ENCODE measurements at places on chromosomes 4 and X. TPM values are rescaled to one million over a fixed set of nuclear protein-coding genes. Genes with fewer than 3 reads are reported as not detected.
A peak's percentile ranks its signal among the peaks of the same experiment; 100 is the strongest.

DNA sequence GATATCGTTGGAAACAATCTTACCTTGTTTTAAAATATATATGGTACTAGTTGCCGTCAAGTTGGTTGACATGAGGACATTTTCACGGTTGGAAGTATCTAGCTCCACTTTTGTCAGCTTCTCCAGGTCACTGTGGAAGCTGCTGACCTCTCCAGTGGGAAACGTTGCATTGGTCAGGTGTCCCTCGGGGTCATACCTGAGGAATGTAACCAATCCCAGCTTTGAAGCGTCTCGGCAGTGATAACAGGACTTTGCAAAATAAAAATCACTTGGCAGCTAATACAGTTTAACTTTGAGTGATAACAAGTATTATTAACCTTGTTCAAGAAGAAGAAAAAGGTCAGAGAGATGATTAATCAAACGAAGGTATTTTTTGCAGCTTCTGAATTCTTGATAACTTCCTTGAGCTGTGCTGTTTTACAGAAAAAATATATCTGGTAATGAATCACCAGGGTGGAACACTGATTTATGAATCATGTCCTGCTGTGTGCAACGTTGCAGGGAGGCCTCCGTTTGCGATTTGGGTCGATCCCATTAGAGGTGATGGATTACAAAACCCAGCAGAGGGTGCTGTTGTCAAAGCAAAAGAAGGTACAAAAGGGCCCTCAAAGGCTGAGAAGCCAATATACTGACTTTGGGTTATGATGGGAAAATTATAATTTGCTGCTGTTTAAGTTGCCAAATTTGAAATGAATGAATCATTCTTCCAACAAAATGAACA is 60.1 kb downstream of the SH2D1A start:
- no peaks in the 10 kb centered on the region for H3K4me1 ChIP-seq
- no peak overlapping the region for H3K4me3 ChIP-seq
- no peaks in the 10 kb centered on the region for H3K27me3 ChIP-seq
- no peaks in the 10 kb centered on the region for H3K36me3 ChIP-seq

ASB5 gene
- total RNA-seq = not detected

OR13H1 gene
- not detected for total RNA-seq

DNA sequence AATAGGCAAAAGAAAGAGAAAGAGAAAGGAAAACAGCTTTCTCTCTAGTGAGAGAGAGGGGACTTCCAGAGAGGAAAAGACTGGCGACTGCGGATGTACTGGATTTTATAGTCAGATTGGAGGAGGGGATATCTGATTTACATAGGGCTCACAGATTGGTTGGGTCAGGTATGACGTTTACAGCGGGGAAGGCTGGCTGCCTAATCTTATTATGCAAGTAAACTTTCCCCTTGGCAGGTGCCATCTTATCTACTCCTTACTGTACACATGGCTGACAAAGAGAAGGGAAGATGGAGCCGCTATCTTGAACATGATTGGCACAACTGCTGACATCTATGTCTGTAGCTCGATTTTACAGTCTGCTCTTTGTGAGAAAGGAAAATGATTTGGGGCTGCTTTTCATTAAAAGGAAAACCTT is 25.4 kb downstream of the RBPJ start:
- H3K27ac ChIP-seq = no peak overlapping the region
- peaks cover 12% of the 10 kb centered on the region for H3K4me1 ChIP-seq
- no peaks in the 10 kb centered on the region for H3K36me3 ChIP-seq
- no peak overlapping the region for H3K4me3 ChIP-seq

GRCh38 chrX:107940095-107940494 is 42.1 kb downstream of the TEX13B start:
- no peak overlapping the region for H3K27ac ChIP-seq
- no peaks in the 10 kb centered on the region for H3K36me3 ChIP-seq
- no peaks in the 10 kb centered on the region for H3K27me3 ChIP-seq

NR3C2 gene
- 74.8 TPM for total RNA-seq

- H3K36me3 ChIP-seq = no peaks in the 10 kb centered on the region
- no peaks in the 10 kb centered on the region for H3K4me1 ChIP-seq
- peak; percentile 14 for DNase-seq
- no peak overlapping the region for H3K4me3 ChIP-seq
- H3K27me3 ChIP-seq = no peaks in the 10 kb centered on the region
- H3K27ac ChIP-seq = no peak overlapping the region
These were observed 145.4 kb upstream of the HUWE1 start for GRCh38 chrX:53831662-53832635.

IL21 gene
- total RNA-seq = not detected

- no peaks in the 10 kb centered on the region for H3K27me3 ChIP-seq
- no peak overlapping the region for H3K27ac ChIP-seq
- H3K36me3 ChIP-seq = no peaks in the 10 kb centered on the region
- H3K4me1 ChIP-seq = no peaks in the 10 kb centered on the region
These were observed 132.8 kb upstream of the MAP9 start for GRCh38 chr4:155509555-155509954.

- no peaks in the 10 kb centered on the region for H3K27me3 ChIP-seq
- H3K36me3 ChIP-seq = no peaks in the 10 kb centered on the region
- DNase-seq = no peak
- H3K4me3 ChIP-seq = no peak overlapping the region
- no peak overlapping the region for H3K27ac ChIP-seq
These were observed 54.6 kb upstream of the CLDN34 start for GRCh38 chrX:9912351-9913145.

TRMT2B gene
- total RNA-seq = 28.7 TPM

DNA sequence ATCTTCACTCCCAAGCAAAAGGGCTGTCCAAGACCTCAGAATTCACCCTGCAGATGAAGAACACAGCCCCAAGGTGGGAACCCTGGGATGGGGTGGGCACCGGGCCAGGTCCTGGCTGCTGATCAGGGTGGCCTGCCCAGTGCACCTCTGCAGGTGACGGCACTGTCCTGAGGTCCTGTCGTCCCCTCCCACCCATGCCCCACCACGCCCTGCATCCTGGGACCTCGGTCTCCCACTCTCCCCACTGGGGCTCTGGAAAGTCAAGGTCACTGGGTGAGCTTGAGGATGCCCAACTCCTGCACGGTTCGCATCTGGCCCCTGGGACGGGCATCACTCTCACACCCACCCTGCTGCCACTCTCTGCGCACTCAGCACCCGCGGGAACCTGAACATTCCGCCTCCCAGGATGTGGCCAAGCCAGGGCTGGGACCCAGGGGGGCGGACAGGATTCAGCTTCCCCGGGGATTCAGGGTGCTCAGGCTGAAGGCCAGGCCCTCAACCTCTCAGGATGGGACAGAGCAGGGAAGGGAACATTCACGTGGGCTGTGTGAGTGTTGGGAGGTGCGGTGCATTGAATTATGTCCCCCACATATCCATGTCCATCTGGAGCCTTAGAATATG is 115.9 kb downstream of the CPZ start:
- H3K4me3 ChIP-seq = no peak overlapping the region
- no peak overlapping the region for H3K27ac ChIP-seq
- H3K4me1 ChIP-seq = no peaks in the 10 kb centered on the region
- H3K36me3 ChIP-seq = no peaks in the 10 kb centered on the region
- no peak for DNase-seq

DNA sequence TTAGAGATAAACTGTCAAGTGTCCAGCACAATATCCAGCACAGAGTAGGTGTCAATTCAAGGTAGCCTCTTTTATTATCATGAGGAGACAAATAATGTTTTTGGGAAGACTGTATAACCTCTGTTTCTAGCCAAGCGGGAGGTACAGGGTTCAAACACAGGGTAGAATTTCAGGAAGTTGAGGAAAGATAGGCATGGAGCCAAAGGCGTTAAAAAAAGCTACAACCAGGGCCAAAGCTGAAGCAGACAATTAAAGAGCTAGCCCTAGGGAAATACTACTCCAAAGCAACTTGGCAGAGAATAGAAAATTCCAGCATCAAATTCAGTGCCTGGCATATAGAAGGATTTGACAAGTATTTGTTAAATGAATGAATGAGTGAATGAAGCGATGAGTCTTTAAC is 40.0 kb upstream of the CASK start:
- no peaks in the 10 kb centered on the region for H3K4me1 ChIP-seq
- H3K36me3 ChIP-seq = no peaks in the 10 kb centered on the region
- DNase-seq = no peak
- no peak overlapping the region for H3K4me3 ChIP-seq
- no peak overlapping the region for H3K27ac ChIP-seq

DNA sequence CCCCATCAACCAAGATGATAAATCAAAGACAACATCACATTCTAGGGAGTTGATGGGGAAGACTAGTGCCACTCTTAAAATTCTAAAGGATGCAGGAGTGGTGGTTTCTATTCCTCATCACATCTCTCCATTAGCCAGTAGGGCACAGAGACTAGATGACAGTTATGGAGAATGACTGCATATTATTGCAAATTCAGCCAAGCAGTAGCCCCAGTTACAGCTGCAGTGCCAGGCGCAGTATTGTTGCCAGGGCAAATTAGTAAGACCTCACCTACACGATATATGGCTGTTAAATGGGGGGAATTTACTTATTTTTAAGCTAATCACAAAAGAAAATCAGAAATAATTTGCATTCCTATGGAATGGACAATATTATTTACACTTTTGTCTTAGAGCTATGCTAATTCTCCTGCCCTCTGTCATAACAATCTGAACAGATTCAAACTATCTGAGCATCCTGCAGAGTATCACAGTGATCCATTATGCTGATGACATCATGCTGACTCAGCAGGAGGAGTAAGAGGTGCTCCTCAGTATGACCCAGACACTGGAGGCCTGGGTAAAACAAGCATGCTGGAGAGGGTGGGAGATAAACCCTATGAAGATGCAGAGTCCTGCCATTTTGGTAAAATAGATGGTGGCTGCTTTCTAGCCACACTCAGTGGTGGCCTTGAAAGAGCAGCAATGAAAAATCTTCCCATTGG is 24.7 kb downstream of the ETNPPL start:
- no peak overlapping the region for H3K4me3 ChIP-seq
- no peak overlapping the region for H3K27ac ChIP-seq
- H3K27me3 ChIP-seq = no peaks in the 10 kb centered on the region
- H3K36me3 ChIP-seq = no peaks in the 10 kb centered on the region
- no peaks in the 10 kb centered on the region for H3K4me1 ChIP-seq

ASMT gene
- total RNA-seq = not detected

GRCh38 chr4:109359040-109359646 is 56.7 kb upstream of the COL25A1 start:
- H3K4me1 ChIP-seq = no peaks in the 10 kb centered on the region
- DNase-seq = no peak
- H3K4me3 ChIP-seq = no peak overlapping the region
- no peaks in the 10 kb centered on the region for H3K36me3 ChIP-seq

DNA sequence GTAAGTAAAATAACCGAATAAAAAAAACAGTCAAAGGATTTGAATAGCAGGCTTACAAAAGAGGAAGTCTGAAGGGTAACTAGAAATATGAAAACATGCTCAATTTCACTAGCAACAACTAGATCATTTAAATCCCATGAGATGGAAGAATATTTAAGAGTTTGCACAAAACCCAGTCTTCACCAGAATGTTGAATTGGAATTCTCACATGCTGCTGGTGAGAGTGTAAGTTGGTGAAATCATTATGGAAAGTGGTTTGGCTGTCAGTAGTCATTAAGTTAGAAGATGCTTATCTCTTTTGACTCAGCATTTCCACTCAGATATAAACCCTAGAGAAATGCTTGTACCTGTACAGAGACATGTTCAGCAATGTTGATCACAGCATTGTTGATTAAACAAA is 110.1 kb downstream of the PGRMC2 start:
- H3K27ac ChIP-seq = no peak overlapping the region
- DNase-seq = no peak
- no peaks in the 10 kb centered on the region for H3K36me3 ChIP-seq
- peaks cover 6% of the 10 kb centered on the region for H3K4me1 ChIP-seq
- H3K27me3 ChIP-seq = no peaks in the 10 kb centered on the region

DNA sequence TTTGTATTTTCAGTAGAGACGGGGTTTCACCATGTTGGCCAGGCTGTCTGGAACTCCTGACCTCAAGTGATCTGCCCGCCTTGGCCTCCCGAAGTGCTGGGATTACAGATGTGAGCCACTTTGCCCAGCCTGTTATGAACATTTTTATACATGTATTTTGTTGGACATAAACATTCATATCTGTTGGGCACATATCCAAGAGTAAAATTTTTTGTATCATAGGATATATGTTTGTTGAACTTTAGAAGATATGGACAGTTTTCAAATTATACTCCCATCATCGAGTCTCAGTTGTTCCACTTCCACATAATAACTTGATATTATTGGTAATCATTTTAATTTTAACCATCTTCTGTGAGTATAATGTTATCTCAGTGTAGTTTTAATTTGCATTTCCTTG is 23.6 kb downstream of the GLRB start:
- no peak overlapping the region for H3K27ac ChIP-seq
- no peaks in the 10 kb centered on the region for H3K4me1 ChIP-seq
- H3K4me3 ChIP-seq = no peak overlapping the region
- no peak for DNase-seq

DNA sequence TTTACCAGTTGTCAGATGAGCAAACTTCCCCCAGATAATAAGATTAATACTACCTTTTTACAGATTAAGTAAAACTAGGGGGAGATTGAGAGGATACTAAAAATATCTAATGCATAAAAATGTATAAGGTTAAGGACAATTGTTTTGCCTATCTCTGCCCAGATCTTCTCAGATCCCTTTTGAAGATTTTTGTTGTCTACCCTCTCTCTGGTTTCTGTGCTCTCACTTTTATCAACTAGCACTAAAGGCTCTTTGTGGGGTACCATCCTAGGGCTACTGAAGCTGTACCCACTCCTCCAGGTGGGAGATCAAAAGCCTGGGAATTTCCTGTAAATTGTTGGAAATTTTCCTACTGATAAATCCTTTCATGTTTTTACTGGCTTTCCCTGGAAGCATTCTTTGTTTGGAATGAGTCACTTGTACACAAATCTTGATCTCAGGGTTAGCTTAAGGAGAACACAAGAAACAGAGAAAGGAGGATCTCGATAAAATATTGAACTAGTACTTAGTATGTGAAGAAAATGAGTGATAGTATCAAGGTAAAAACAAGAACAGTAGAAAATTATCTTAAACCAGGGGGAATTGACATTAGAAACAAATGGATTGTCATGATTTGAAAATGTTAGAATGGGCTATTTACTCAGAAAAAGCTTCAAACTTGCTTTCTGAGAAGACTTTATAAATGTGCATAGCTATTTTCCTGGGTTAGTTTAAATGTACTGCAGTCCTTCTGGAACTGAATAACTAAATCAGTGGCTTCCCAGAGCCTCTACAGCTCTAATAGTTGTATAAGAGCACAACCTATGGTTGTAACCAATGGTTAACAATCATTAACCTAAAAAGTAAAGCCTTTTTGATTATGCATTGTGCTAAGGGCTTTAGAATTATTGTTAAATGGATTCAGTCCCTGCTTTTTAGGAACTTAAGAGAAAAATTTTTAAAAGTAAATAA is 679.9 kb upstream of the MAGEB2 start:
- DNase-seq = no peak
- no peak overlapping the region for H3K4me3 ChIP-seq
- H3K36me3 ChIP-seq = no peaks in the 10 kb centered on the region
- H3K4me1 ChIP-seq = no peaks in the 10 kb centered on the region

- H3K4me3 ChIP-seq = no peak overlapping the region
- no peak for DNase-seq
- H3K36me3 ChIP-seq = no peaks in the 10 kb centered on the region
- H3K27me3 ChIP-seq = no peaks in the 10 kb centered on the region
- H3K4me1 ChIP-seq = no peaks in the 10 kb centered on the region
These were observed 105.7 kb upstream of the PRPS2 start for GRCh38 chrX:12685541-12685940.

GRCh38 chr4:2925496-2925895 is 37.7 kb downstream of the NOP14 start:
- peaks cover 40% of the 10 kb centered on the region for H3K36me3 ChIP-seq
- peak overlapping the region; percentile 44 for H3K27ac ChIP-seq
- H3K4me1 ChIP-seq = peaks cover 33% of the 10 kb centered on the region

VSIG4 gene
- 84.3 TPM for total RNA-seq

BBS7 gene
- total RNA-seq = 15.0 TPM

HPSE gene
- 0.63 TPM for total RNA-seq

MAGEA8 gene
- total RNA-seq = not detected
